ENCODE measurements at places on chromosomes 11 and 22. TPM values are rescaled to one million over a fixed set of nuclear protein-coding genes. Genes with fewer than 3 reads are reported as not detected.

KIRREL3 gene
- 5.3 TPM for total RNA-seq

APOL4 gene
- total RNA-seq: not detected

KCNQ1 gene
- not detected for total RNA-seq

C11orf65 gene
- total RNA-seq: not detected

OR52W1 gene
- not detected for total RNA-seq

CARS1 gene
- 34.9 TPM for total RNA-seq

RIN1 gene
- 58.0 TPM for total RNA-seq

NPAS4 gene
- 1.3 TPM for total RNA-seq

MOGAT2 gene
- total RNA-seq: not detected

MMP12 gene
- total RNA-seq: 0.05 TPM

GLYAT gene
- total RNA-seq: not detected

HEPACAM gene
- total RNA-seq: not detected

BAIAP2L2 gene
- not detected for total RNA-seq

DNA sequence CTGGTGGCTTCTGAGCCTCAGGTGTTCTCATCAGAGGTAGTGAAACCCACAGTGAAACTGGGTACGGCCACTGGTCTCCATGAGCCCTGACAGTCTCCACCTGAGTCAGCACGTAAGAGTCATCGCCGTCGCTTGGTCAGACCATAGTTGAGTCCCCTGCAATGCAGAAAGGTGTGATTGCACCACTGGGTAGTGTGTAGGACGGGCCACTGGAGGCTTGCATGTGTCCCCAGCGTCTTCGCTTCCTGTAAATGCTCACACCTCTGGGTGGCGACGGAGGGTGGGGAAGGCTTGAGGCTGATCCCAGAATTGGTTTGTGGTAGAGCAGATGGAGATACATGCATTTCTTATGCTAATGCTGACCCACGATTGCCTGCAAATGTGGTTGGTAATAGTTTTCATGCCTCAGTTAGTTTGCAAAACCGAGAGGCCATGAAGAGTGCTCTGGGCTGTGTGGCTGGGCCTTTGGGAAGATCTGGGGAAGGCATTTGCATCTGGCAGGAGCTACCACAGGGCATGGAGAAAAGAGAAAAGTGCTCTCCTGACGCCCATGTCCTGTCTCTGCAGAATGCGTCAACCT, 26.5 kb downstream of the CTTN start:
- no peak for DNase-seq

GRCh38 chr22:46148816-46149511, 1.4 kb upstream of the PPARA start:
- DNase-seq: no peak

GRCh38 chr22:25566898-25567235, 2.4 kb downstream of the GRK3 start:
- no peak for DNase-seq

GRCh38 chr11:29282088-29282487, 734.7 kb downstream of the KCNA4 start:
- peak; percentile 87 for DNase-seq

DNA sequence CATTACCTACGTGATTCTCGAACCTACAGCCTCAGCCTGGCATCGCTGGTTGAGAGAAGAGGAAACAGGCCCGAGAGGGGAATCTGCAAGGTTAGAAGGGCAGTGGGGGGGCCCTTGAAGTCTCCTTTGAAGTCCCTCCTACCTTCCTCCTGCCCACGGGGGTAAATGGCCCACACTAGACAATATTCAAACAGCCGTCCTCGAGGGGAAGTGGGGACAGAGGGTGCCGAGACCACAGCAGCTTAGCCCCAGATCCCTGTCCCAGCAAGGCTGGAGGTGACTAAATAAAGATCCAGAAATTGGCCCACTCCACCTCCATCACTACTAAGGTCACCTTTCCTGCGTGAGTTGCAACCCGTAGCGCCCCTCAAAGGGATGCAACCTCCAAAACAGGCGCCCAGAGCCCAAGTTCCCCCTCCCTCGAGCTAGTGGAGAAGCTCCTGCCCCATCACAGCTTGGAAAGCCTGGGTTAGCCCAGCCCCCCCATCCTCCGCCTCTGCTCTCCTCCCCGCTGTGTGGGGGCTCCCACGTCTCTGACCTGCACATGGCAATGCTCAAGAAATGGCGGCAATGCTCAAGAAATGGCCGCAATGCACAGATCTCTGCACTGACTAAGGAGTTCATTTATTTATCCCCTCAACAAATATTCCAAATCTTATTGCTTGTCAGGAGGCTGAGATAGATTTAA, 788 bp upstream of the RASL10A start:
- DNase-seq: no peak

GRCh38 chr11:9972989-9973388, 309.1 kb downstream of the SWAP70 start:
- DNase-seq: no peak

GRCh38 chr11:8828580-8829361, 82.2 kb upstream of the AKIP1 start:
- DNase-seq: no peak

DNA sequence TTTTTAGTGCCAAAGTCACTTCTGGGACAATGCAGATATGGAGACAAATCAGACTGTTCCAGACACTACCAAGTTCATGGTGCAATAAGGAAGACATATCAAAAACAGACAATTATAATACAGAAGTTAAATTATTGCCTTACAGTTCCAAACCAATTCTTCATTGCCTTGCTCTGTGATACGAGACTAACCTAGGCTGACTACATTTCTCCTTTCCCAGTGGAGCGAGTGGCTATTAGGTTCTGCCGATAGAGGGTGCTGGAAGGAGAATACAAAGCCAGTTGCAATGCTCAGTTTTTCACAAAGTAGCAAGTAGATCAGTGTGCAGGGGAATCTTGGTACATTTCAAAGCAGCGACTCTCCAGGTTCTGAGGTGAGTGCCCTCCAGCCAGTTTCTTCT, 67.8 kb downstream of the FAM168A start:
- DNase-seq: no peak

- DNase-seq: peak; percentile 65
These were observed 1.1 kb downstream of the TM7SF2 start for GRCh38 chr11:65112546-65113360.

GRCh38 chr11:25436326-25436725, 895.6 kb upstream of the ANO3 start:
- no peak for DNase-seq

- DNase-seq: no peak
These were observed 27.5 kb upstream of the ZDHHC13 start for GRCh38 chr11:19089421-19089820.

DNA sequence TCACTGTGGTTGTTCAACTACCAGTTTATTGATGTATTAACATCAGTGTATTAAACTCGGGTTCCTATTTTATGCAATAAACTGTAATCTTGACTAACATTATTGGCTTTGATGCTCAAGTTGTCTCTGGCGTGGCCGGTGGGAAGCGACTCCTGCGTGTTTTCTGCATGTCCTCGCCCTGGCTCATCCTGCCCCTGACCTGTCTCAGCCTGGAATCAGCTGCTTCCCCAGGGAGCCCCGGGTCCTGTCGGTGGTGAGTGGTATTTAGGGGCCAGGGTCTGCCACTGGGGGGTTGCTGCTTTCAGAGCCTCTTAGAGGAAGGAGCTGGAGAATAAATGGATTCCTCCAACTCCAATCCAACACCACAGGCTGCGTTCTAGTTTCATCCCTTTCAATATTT, 22.5 kb downstream of the IFITM10 start:
- DNase-seq: no peak

DNA sequence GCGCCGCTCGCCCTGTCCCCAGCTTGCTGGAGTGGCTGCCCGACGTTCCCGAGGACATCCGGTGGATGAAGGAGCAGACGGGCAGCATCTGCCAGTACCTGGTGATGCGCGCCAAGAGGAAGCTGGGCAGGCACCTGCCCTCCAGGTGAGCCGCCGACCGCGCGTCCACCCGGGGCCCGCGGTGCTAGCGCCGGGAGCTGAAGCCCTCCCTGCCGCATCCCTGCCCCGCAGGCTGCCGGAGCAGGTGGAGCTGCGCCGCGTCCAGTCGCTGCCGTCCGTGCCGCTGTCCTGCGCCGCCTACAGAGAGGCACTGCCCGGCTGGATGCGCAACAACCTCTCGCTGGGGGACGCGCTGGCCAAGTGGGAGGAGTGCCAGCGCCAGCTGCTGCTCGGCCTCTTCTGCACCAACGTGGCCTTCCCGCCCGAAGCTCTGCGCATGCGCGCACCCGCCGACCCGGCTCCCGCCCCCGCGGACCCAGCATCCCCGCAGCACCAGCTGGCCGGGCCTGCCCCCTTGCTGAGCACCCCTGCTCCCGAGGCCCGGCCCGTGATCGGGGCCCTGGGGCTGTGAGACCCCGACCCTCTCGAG, 3.3 kb upstream of the CRACR2B start:
- no peak for DNase-seq

GRCh38 chr22:35743326-35743860, 25.7 kb downstream of the APOL5 start:
- DNase-seq: no peak

DNA sequence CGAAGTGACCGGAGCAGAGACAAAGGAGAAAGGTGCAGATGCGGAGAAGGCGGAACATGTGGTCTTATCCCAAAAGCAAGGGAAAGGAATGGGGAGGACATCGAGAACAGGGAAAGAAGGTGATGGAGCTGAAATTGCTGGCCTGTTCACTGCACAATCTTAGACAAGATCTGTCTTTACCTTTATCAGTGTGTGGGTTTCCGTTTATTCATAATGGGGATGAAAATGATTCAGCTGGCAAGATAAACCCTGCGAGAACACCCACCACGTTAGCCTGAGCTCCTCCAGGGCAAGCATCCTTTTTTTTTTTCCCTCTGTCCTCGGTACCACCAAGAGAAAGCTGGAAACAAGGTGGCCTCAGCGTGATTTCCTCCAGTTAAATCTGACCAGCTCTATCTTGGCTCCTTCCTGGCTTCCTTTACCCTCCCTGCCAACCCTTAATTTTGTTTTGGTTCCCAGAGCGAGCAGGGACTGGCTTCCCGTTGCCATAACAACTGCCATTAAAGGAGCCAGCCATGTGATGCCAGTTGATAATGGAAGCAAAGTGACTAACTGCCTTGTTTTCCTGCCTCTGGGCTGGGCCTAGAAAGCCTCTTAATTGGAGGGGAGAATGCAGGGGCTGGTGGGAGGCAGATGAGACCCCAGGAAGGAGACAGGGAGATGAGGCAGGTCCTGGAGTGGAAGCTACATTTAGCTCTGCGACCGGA, 4.2 kb downstream of the SGSM1 start:
- no peak for DNase-seq

DNA sequence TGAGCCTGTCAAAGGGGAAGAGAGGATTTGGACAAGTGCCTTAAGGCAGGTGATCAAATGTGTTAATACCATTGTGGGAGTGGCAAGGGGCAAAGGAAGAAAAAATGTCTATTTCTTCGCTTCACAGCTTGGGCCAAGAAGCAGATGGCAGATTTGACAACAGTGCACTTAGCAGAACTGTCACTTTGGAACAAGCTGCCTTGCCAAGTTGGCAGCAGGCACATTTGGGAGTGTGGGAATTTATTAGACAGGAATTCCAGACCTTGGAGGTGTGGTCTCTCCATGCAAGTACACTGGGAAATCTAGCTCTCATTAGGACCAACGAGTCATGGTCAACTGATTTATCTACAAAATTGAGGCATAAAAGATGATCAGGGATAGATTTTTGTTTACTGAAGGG, 265.1 kb downstream of the NELL1 start:
- no peak for DNase-seq

GRCh38 chr22:30206944-30207343, 39.6 kb downstream of the LIF start:
- peak; percentile 98 for DNase-seq

GRCh38 chr11:34864424-34864823, 51.8 kb downstream of the APIP start:
- no peak for DNase-seq

- DNase-seq: peak; percentile 49
These were observed 28.6 kb upstream of the PANX2 start for GRCh38 chr22:50141891-50142363.

- peak; percentile 25 for DNase-seq
These were observed 68.2 kb downstream of the CD82 start for GRCh38 chr11:44633641-44634040.

- no peak for DNase-seq
These were observed 22.6 kb downstream of the TPBGL start for GRCh38 chr11:75262961-75263852.

- no peak for DNase-seq
These were observed 841 bp upstream of the TMPRSS13 start for GRCh38 chr11:117929916-117930570.

DNA sequence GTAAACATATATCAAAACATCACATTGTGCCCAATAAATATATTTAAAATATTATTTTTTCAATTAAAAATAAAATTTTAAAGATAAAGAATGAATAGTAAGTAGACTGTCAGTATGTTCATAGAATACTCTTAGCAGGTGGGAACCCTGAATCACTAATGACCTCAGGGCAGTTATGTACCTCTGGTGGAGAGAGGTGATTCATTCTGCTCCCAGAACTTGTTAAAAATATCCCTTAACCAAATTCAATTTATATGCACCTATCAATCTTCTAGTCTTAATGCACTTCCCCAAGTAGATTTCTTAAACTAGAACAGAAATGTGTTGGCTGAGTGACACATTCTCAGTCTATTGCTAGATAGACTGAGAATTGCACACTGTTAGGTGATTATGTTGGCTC, 183.9 kb upstream of the SYN3 start:
- DNase-seq: no peak

- DNase-seq: no peak
These were observed 23.7 kb downstream of the TANGO2 start for GRCh38 chr22:20044495-20045151.

DNA sequence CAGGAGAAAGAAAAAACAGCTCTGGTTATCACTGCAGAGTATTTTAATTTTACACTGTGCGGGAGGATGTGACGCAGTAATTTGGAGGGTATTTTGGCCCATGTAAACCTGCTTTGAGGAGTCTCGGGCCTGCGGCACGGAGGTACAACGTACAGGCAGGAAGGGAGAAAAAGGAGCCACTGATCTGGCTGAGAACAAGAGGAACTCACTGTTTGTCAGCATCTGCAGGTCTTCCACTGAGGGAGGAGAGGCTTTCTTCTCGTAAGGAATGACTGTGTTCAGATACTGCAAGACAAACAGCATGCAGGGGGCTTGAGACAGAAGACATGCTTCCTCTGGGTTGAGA, 44.0 kb downstream of the FEZ1 start:
- no peak for DNase-seq

DNA sequence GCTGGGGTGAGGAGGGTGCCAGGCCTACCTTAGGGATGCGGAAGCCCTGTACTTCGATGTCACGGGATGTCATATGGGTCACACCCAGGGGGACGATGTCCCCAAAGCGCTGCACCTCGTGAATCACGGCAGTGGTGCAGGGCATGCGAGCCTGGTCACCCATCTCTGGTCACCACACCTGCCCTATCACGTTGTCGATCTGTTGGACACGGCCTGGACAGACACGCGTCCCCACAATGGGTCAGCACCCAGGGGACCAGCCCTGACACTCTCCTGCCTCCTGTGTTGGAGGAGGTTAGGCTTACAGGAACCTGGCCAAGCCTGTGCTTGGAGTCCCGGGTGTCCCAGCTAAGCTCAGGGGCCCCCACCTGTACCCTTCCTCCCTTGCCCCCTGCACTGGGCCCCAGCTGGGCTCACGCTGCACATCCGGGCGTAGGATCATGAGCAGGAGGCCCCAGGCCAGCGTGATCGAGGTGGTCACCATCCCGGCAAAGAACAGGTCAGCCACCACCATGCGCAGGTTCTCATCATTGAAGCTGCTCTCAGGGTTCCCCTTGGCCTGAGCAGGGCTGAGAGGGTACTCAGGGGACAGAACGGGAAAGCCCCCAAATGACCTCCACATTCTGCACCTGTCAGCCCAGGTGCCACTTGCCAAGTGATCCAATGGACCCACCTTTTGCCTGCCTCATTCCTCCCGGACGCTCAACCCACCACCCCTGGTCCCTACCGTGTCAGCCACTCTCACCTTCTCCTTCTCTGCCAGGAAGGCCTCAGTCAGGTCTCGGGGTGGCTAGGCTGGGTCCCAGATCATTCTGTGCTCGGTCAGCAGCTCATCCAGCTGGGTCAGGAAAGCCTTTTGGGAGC, 20.3 kb upstream of the CYP2D6 start:
- DNase-seq: no peak

Measured in SJSA1 (cell line).